ENCODE measurements at places on chromosomes 2 and 18.

- no peak for DNase-seq
Measured at GRCh38 chr2:150470435-150470834, 17.0 kb downstream of the RND3 start.

DNA sequence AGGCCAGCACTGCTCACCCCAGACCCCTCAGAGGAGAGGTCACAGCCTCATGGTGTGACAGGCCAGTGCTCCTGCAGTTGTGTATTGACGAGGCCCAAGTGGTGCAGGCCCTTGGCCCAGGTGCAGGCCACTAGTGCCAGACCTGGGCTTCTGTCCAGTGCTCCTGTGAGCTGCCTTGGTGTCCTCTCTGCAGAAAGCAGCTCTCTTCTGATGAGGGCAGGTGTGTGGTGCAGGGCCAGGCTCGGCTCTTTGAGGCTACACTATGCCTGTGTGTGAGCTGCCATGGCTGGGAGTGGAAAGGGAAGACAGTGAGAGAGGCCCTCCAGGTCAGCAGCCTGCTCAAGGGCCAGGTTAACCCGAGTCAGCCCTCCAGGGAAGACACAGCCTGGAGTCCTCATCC lies 17.1 kb downstream of the EHD3 start:
- no peak for DNase-seq

GRCh38 chr2:147689220-147689909 lies 155.5 kb upstream of the ACVR2A start:
- no peak for DNase-seq

- DNase-seq, result no peak
Measured at GRCh38 chr2:43269074-43269572, 42.7 kb upstream of the ZFP36L2 start.

DNA sequence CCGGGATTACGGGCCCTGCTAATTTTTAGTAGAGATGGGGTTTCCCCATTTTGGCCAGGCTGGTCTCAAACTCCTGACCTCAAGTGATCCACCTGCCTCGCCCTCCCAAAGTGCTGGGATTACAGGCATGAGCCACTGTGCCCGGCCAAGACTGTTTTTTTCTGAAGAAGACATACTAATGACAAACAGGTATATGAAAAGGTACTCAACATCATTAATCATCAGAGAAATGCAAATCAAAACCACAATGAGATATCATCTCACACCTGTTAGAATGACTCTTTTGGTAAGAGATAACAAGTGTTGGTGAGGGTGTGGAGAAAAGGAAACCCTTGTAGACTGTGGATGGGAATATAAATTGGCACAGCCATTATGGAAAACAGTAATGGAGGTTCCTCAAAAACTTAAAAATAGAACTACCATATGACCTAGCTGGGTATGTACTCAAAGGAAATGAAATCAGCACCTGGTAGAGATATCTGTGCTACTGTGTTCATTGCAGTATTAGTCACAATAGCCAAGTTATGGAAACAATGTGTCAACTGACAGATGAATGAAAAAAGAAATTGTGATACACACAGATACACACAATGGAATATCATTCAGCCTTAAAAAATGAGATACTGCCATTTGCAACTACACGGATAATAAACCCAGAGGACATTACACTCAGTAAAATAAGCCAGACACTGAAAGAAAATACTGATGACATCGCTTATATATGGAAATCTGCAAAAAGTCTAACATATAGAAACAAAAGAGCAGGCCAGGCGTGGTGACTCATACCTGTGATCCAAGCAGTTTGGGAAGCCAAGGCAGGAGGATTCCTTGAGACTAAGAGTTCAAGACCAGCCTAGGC lies 20.8 kb downstream of the SOS1 start:
- no peak for DNase-seq

GRCh38 chr2:107361751-107362381 lies 464.8 kb upstream of the RGPD4 start:
- DNase-seq, result no peak

GRCh38 chr2:226791056-226791486 lies 8.5 kb downstream of the IRS1 start:
- DNase-seq, result no peak

- no peak for DNase-seq
Measured at GRCh38 chr2:67272195-67272594, 124.9 kb upstream of the ETAA1 start.

Measured in stimulated activated CD8-positive, alpha-beta memory T cell treated with anti-CD3 and anti-CD28 coated beads, Interleukin-2, amount 100 ng/mL, for 1 hour (primary cell).